ENCODE measurements at places on chromosomes 1 and 21.
A peak's percentile ranks its signal among the peaks of the same experiment; 100 is the strongest.

DNA sequence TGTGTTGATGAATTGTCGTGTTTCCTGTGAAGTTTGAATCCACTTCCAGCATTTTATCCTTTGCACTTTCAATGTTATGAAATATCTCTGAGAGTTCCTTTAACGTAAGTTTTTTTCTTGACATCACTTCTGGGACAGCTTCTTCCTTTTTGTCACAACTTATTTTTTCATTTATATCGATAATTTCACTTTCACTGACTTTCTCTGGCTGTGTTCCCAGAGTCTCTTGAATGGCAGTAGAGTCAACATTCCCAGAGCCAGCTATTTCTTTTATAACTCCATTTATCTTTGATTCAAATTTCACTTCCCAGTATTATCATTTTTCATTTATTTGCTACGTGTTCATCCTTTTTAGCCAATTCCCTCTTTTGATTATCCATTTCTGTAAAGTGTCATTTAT is 256.5 kb downstream of the PAPPA2 start:
- DNase-seq: no peak

GRCh38 chr21:45470773-45471524 is 66.0 kb downstream of the COL18A1 start:
- peak; percentile 70 for DNase-seq

DNA sequence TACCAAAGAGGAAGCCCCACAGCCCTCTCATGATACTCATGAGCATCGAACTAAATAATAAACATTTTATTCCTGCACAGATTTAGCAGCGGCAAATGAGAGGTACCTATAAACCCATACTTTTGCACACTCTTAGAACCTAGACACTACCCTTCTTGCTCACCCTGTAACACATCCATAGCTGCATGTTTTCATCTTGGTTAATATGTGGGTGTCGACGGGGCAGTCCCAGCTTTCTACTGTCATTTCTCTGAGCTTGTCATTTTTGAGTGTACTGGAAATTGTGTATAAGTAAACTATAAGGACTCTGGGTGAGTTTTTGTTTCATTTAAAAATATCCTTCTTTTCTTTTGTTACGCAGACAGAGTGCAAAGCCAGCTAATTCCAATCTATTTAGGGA is 25.5 kb downstream of the OVGP1 start:
- DNase-seq: no peak

DNA sequence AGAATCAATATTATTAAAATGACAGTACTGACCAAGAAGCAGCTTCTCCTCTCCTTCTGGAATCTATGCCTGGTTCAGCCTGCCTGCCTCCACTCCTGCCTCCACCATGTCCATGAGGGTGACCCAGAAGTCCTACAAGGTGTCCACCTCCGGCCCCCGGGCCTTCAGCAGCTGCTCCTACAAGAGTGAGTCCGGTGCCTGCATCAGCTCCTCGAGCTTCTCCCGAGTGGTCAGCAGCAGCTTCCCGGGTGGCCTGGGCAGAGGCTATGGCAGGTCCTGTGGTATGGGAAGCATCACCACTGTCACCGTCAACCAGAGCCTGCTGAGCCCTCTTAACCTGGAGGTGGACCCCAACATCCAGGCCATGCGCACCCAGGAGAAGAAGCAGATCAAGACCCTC is 822.4 kb upstream of the NEGR1 start:
- DNase-seq: no peak

- DNase-seq: no peak
These were observed 17.4 kb downstream of the IQGAP3 start for GRCh38 chr1:156554971-156555370.

DNA sequence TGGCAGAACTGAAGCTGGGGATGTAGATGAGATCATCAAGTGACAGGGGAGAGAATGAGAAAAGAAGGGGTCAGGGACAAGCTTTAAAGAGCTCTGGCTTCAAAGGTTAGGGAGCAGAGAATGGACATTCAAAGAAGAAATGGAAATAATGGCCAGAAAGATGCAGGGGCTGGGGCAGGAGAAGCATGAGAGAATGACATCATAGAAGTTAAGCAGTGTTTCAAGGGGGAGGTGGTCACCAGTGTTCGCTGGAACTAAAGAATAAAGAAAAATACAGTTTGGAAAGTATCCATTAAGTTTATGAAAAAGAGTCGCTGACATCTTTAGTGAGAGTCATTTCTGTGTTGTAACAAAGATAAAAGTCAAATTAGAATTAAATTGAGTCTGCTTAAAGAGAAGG is 44.3 kb downstream of the TARBP1 start:
- DNase-seq: no peak

GRCh38 chr1:98870959-98871903 is 133.4 kb downstream of the PLPPR5 start:
- no peak for DNase-seq

DNA sequence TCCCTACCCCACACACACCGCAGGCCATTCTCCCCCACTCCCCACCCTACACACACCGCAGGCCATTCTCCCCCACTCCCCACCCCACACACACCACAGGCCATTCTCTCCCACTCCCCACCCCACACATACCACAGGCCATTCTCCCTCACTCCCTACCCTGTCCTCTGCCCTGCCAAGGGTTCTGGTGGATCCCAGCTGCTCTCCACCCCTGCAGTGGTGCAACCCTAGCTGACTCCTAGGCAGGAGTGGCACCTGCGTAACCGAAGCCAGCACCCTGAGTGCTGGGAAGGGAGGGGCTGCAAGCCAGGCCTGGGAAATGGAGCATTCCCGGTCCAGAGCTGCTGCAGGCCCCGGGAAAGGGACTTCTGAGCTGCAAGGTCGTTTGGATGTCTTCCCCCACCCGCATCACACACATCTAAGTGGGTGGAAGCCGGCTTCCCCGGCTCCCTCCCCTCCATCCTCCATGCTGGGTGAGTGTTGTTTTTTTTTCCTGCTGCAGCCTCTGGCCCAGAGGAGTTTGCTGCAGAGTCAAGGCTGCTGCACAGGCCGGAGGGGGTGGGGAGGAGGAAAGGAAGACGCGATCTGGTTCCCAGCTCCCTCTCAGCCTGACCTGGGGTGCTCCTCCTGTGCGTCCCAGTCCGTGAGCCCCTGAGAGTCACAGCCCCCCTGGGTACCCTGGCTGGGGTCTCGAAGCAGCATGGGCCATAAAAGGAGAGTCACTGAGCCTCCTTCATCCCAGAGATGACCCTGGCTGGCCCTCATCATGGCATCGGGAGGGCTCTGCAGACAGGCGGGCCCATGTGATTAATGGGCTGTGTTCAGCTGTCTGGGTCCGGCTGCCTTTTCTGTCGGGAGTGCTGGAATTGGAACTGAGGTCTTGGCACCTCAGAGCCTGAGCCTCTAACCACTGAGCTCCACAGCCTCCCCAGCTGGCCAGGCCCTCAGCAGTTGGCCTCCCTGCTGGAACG is 16.1 kb downstream of the H6PD start:
- DNase-seq: no peak

DNA sequence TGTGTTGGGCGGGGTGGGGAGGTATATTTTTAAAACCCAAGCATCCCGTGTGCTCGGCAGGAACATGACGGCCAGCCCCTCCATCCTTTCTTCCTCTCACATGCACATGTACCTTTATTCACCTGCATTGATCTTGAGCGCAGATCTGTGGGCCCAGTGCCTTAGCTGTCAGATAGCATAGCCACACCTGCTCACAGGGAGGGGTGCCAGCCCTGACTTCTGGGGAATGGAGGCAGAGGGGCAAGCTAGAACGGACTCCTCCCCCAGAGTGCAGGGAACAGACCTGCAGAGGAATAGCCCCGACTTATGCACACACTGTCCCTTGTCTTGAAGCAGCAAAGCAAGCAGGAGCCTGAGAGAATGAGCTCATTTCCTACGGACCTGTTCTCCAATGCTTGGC is 56.1 kb downstream of the DESI2 start:
- DNase-seq: no peak

DNA sequence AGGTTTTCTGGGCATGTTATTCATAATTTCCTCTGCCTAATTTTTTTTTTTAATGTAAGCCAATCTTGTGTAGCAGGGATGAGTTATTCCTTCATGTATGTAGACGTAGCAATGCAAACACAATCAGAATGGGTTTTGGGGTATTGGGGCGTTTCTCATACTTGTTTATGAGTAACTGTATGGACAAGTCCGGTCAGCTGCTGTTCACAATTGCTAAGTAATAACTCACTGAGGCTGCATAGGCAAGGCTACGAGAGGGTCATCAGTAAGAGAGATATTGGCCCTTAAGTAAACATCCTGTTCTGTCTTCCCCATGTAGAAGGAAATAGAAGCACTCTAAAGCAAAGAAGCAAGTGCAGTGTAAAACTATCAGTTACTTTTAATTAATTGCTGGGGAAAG is 9.5 kb upstream of the TARS2 start:
- peak; percentile 75 for DNase-seq

- no peak for DNase-seq
These were observed 21.4 kb downstream of the CLIC6 start for GRCh38 chr21:34690041-34690792.

GRCh38 chr21:34884346-34884929 is 164.7 kb downstream of the RUNX1 start:
- no peak for DNase-seq

DNA sequence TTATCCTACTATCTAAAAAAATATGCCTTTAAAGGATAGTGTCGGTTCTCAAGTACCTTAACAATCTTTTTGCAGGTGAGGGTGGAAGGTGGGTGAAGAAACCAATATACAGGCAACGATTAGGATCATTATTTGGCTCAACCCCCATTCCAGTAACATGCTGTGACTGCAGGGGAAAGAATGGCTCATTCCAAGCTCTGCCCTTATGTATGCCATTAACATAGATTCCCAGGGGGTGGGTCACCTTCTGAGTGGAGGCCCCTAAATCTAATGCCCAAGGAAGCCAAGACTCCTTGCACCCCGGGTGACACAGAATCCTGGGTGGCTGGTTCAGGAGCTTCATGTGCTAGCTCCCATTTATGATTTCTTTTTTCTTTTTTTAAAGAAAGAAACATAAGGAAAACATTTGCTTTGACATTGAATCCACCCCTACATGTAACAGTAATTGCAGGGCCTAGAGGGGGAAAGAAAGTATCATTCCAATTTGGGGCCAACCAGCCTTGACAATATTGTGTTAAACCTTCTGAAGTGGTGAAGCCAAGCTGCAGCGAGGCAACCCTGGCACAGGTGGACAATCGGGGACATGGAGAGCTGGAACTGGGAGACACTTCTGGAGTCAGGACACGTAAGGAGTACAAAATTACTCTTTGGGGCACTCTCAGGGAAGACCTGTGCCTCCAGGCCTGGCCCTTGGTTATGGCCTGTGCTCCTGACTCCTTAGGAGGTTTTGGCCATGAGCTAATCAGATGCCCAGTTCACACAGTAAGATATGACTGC is 200.3 kb downstream of the PBX1 start:
- no peak for DNase-seq

- no peak for DNase-seq
These were observed 89.7 kb upstream of the VAMP3 start for GRCh38 chr1:7681401-7681800.

DNA sequence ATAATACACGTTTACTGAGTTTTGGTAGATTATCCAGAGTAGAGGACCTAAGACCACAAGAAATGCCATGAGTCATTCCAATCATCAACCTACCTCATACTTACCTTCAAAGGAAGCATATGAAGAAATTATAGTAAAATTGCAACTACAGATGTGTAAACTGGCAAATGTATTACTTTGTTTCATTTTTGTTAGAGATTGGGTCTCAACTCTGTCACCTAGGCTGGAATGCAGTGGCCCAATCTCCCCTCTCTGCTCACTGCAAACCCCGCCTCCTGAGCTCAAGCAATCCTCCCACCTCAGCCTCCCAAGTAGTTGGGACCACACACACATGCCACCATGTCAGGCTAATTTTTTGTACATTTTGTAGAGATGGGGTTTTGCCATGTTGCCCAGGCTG is 5.2 kb downstream of the TMCO1 start:
- no peak for DNase-seq

GRCh38 chr1:7491818-7492173 is 279.3 kb upstream of the VAMP3 start:
- no peak for DNase-seq

DNA sequence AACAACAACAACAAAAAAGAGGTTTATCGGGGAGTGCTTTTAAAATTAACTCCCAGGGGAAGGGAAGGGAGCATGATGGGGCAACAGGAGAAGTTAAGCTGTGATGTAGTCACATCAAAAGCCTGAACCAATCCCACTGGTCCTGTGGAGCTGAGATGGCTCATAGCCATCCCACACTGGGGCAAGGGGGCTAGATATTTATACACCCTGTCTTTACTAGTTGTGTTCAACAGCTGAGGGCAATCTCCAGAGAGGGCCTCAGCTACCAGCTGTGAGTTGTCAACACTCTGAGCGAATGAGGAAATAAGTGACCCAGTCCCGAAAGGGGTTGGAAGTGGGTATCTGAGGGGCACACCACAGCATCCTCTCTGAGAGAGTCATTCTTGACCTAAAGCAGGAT is 31.0 kb upstream of the CREG1 start:
- DNase-seq: no peak

DNA sequence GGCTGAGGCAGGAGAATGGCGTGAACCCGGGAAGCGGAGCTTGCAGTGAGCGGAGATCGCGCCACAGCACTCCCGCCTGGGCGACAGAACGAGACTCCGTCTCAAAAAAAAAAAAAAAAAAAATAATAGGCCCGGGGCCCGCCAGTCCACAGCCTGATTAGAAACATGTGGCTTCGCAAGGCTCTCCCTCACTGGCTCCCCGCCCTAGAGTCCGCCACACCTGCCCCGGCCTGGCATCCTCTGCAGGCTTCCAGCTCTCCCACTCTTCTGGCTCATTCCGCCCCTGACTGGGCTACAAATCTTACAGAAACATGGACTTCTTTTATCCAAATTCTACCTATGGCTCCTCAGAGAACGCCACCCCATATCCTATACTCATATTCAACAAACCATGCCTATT is 32.4 kb downstream of the PGBD5 start:
- no peak for DNase-seq

GRCh38 chr1:14661222-14661621 is 62.7 kb downstream of the KAZN start:
- no peak for DNase-seq

GRCh38 chr1:237492359-237492758 is 398.4 kb downstream of the ZP4 start:
- no peak for DNase-seq

DNA sequence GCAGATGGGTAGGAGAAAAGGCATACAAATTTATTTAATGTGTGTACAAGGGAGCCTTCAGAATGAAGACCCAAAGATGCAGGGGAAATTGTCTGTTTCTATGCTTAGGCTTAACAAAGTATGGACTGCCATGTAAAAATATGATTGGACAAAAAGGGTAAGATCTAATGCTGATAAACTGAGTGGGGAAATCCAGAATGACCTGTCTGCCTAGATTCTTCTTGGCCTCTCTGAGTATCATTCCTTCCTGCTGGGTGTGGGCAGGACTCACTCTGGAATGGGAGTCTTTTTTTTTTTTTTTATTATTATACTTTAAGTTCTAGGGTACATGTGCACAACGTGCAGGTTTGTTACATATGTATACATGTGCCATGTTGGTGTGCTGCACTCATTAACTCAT is 61.0 kb downstream of the IGSF5 start:
- DNase-seq: no peak

GRCh38 chr1:95002540-95003432 is 70.0 kb downstream of the ALG14 start:
- no peak for DNase-seq

Data from non-pigmented ciliary epithelial cell (primary cell).